ENCODE measurements at places on chromosomes 1 and 21.

GRCh38 chr1:4974981-4975685 lies 320.7 kb downstream of the AJAP1 start:
- DNase-seq, result no peak

GRCh38 chr1:36089393-36090121 lies 865 bp downstream of the ADPRS start:
- no peak for DNase-seq

DNA sequence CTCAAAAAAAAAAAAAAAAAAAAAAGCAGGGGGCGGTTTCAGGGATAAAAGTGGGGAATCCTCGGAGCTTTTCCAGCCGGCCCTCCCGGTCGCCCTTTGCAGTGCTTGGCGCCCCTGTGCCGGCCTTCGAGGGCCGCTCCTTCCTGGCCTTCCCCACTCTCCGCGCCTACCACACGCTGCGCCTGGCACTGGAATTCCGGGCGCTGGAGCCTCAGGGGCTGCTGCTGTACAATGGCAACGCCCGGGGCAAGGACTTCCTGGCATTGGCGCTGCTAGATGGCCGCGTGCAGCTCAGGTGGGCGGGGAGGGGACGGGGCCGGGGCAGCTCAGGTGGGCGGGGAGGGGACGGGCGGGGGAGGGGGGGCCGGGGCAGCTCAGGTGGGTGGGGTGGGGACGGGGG lies 25.3 kb downstream of the RNF223 start:
- no peak for DNase-seq

- DNase-seq, result no peak
Observed at GRCh38 chr1:190480231-190480630, 2.6 kb upstream of the BRINP3 start.

- no peak for DNase-seq
Observed at GRCh38 chr1:6248161-6248776, 4.3 kb downstream of the HES3 start.

DNA sequence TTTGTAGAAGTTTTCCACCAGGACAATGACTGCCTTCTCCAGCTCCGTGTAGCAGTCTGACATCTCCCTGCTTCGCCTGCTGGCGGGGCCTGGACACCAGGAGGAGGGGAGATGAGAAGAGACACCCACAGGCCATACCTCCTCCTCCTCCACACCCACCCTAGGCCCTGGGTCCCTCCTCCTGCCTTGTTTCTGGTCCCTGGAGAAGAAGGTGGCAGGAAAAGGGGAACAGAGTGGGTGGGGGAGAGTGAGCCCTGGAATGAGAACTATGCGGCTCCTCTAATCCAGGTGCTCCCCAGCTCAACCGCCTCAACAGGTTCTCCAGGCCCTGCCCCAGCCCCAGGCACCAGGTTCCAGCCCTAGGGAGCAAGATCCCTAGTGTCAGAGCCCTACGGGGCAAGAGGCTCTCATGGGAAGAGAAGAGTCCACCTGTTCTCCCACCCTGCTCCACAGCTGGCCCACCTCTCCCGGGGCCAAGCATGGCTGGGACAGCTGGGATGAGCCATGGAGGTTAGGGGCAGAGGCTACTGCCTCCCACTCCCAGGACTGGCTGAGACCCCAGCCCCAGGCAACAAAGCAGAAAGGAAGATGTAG lies 4.8 kb downstream of the S100A16 start:
- DNase-seq, result no peak

DNA sequence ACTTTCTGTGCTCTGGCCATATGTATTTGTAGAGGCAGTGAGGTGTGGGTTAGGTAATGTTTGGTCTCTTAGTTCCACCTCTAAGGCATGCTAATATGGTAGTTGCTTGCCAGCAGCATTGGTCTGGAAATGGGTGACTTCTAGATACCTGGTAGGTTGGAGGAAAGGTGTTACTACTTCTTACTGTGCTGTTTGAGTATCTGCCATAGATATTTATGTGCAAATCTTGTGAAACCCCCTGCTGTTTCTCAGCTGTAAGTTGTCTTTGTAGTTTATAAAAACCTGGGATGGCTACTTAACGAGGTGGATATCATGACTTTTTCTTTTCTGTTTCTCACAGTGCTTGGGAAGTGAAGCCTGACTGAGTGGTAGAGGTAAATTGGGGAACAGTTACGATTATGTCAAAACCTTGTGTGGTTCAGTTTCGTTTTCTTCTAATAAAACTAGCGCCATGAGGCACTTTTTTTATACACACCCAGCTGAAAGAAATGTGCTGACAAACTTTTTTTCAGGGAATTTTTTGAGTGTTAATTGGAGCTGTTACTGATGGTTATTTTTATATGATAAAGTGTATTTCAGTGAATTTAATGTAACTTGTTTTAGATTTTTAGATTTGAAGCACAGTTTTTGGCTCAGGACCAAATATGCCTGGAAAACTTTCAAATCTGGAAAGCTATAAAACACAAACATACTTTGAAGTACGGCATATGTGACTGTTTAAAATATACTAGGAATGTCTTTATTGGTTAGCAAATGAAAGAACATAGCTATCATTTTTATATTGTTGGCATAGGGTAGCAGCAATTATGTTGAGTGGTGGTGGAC lies 42.1 kb downstream of the CAMSAP2 start:
- no peak for DNase-seq

All from Jurkat, Clone E6-1 (cell line).